ENCODE measurements at places on chromosomes 6 and 20.

DNA sequence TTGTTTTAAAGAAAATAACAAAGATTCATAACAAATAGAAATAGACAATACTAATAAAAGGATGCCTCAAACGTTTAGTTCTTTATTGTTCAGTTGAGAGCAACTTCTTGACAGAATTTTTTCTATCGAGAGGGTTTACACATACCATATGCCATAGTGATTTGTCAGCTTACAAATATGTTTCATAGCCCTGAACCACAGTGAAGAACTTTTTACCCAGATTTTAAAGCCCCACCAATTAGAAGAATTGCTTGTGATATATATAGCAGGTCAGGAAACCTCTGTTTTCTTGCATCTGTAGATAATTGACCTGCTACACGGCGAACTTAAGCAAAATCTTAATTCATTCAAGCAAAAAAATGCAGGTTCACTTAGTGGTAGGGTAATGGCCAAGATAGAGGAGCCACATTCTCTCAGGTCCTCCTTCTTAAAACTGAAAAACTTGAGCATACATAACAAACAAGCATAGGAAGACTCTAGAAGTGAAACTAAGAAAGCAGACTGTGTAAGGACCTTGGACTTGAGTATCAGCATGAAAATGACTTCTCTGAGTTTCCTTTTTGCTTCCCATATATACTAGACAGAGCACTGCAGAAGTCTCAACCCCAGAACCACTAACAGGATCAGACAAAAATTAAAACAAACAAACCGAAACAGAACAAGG, 39.5 kb downstream of the CRISP1 start:
- DNase-seq: no peak

GRCh38 chr6:80197474-80197873, 91.0 kb downstream of the BCKDHB start:
- DNase-seq: no peak

- DNase-seq: no peak
These were observed 54.3 kb upstream of the CNR1 start for GRCh38 chr6:88220493-88220892.

- no peak for DNase-seq
These were observed 39.1 kb upstream of the BLCAP start for GRCh38 chr20:37566590-37567330.

- no peak for DNase-seq
These were observed 4.7 kb downstream of the CD40 start for GRCh38 chr20:46122516-46123481.

DNA sequence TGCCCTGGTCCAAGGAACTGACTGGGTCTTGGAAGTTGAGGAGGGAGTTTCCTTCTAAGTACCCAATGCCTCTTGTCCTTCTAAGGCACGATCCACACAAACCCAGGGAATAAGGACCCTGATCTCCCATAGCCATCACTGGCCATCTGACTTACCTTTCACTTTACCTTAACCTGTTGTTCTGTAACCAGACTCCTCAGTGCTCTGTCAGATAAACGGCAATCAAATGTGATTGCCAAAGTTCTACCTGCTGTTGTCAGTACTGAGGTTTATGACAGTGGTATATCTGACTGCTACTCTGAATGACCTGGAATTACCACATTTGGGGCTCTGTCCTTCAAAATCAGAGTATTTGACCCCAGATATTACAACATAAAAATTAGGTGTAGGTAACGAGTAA, 49.8 kb downstream of the HMGN3 start:
- no peak for DNase-seq

GRCh38 chr20:31746068-31746878, 7.2 kb downstream of the TPX2 start:
- DNase-seq: no peak

GRCh38 chr6:156779206-156780094, 2.3 kb downstream of the ARID1B start:
- DNase-seq: peak; percentile 43

- no peak for DNase-seq
These were observed 186.5 kb downstream of the MEI4 start for GRCh38 chr6:77839292-77839691.

DNA sequence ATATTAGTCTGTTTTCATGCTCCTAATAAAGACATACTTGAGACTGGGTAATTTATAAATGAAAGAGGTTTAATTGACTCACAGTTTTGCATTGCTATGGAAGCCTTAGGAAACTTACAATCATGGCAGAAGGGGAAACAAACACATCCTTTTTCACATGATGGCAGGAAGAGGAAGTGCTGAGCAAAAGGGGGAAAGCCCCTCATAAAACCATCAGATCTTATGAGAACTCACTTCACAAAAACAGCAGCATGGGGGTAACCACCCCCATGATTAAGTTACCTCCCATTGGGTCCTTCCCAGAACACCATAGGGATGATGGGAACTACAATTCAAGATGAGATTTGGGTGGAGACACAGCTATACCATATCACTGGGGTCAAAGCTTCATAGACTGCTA, 254.2 kb downstream of the ERMARD start:
- DNase-seq: no peak

GRCh38 chr6:24543683-24544082, 48.9 kb downstream of the ALDH5A1 start:
- no peak for DNase-seq

DNA sequence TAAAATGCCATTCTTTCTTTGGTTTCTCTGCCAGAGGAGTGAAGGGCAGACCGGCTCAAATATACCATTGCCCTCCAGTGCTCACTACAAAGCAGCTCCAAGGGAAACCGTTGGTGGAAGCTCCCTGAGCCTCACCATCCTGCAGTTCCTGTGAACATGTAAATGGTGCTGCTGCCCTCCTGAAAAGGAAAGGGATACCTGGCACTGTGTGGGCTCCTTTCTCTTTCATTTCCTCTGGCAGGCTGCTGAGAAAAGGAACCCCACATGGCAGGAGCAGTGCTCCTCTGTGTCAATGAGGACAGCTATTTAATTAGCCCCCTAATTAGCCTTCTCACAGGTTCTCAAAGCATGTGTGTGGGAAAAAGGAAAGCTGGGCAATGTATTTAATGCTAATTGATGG, 142.5 kb downstream of the KLHL32 start:
- DNase-seq: no peak

GRCh38 chr20:54088430-54088829, 18.0 kb upstream of the BCAS1 start:
- no peak for DNase-seq

DNA sequence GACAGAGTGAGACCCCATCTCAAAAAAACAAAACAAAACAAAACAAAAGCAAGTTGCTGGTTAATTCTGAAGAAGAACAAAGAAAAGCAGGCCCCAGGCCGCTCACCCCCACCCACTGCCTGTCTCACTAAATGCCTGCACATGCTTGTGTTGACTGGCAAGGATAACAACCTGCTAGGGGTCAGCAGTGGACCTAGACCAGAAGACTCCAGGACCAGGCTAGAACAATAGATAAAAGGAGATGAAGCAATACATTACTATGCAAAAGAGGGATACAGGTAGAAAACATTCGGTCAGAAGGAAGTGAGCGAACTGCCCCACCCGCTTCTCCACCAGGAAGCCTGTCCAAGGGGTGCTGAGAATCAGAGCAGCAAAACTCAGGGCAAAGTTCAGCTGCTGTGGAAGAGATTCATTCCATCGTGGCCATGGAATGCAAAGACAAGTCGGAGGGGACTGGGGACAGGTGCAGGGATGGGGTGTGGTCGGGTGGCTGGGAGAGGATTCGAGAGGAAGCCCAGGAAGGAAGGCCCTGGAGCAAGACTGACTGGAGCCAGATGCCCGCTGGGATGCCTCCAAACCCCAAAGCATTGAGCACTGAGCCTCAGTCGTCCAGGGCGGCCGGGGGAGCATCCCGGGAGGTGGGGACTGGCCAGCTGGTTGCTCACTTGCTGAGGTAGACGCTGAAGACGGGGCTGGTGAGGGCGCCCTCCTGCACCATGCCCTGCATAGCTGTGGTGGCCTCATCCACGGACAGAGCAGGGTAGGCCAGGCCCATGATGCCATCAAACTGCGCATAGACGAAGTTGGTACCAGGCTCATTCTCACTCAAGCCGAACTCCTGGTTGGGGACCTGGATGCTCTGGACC, 5.3 kb downstream of the PGC start:
- no peak for DNase-seq

DNA sequence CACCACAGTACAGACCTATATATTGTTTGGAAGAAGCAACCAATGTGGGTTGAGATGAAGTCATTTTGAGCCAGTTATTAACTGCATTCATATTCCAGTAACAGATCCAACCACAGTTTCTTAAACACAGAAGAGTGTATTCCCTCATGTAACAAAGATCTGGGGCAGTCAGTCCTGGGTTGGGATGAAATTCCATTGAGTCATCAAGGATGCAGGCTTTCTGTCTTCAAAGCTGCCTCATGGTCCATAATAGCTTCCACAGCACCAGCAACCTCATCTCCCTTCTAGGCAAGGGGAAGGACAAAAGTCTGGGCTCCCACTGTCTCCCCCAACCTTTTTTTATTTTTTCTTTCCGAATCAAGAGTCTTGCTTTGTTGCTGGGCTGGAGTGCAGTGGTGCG, 2.9 kb upstream of the SOD2 start:
- DNase-seq: no peak

DNA sequence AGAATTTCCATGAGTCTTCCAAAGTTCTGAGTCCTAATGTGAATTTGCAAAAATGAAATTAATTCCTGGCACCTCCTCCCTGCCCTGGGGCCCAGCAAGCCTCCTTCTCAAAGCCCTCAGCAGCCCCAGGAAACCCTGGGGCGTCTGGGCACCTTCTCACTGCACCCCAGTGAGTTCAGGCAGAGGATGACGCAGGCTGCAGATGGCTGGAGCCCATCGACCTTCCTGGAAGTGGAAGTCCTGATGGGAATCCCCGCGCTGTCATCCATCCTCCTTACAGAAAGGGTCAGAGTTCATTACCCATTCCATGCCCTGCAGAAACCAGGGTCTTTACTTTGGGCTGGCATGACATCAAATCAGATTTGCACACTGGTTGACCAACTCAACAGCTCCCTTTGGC, 31.6 kb downstream of the DLL1 start:
- DNase-seq: no peak

- DNase-seq: no peak
These were observed 169.1 kb downstream of the ERMARD start for GRCh38 chr6:169920359-169921020.

DNA sequence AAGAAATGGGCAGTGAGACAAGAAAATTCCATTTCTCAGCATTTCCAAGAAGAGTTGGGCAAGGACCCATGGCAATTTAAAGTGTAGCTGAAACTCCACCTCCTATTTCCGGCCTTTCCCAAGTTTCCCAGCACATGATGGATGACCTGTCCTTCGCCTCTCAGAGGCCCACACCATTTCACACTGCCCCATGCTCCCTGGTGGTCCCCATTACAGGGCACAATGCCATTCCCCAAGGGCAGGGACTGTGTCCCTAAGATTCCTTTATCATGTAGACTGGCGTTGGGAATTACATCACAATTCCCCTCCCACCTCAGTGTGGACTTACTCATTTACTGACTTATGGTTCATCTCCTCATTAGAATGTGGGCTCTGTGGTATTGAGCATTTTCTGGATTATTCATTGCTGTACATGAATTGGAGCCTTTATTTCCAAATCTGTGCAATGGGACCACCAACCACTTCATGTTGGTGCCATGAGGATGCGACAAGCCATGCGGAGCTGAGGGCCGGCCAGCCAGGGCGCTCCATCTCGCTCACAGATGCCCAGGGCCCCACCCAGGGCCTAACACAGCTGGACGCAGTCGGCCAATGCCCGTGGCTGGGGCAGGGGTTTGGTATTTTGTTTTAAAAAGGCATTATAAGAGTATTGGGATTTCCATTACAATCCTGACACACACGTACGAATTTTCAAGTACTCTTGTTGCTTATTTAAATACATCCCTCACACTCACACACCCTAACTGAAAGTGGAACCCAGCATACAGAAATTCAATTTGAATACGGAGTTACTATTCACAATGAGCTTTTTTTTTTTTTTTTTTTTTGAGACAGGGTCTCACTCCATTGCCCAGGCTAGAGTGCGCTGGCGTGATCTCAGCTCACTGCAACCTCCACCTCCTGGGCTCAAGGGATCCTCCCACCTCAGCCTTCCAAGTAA, 5.4 kb downstream of the ACSS1 start:
- no peak for DNase-seq

- no peak for DNase-seq
These were observed 4.6 kb downstream of the PTPRK start for GRCh38 chr6:128515550-128516513.

All from HuH-7.5 (cell line).